CD4-positive, alpha-beta memory T cell (primary cell): ENCODE measurements at places on chromosomes 6 and 20. TPM values are rescaled to one million over a fixed set of nuclear protein-coding genes. Genes with fewer than 3 reads are reported as not detected.

Gene OOEP
- total RNA-seq, result not detected

DNA sequence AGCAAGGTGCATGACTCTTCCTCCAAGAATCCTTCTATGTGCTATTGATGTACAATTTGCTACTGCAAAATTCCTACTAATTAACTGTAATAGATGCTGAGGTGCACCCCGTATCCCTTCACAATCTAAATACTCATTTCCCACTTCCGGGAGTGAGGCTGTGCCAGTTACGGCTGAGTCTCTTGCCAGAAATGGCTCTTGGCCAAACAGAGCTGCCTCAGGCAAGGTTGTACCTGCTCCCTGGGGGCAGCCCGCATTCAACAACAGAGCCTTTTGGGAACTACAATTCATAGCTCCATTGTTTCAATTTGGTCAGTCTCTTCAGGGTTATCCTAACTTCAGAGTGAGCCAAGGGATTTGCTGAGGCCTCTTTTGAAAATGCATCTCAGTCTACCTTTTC is 789.8 kb upstream of the MAP3K7 start:
- DNase-seq, result no peak

DNA sequence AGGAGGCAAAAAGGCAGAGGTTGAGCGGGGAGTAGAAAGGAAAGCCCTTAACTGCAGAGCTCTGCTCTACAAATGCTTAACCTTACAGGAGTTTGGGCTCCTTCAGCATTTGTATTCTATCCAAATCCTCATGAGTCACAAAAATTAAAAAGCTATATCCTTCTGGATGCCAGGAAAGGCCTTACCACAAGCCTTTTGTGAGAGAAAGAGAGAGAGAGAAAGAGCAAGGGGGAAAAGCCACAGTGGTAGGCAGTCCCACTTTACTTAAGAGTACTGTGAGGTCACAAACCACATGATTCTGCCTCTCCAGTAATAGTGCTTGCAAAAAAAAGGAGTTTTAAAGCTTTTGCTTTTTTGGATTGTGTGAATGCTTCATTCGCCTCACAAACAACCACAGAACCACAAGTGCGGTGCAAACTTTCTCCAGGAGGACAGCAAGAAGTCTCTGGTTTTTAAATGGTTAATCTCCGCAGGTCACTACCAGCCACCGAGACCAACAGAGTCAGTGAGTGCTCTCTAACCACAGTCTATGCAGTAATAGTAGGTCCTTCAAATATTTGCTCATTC is at the start of gene RUNX2:
TSS of gene RUNX2 (plus strand) at position 375 of the 567 bp plus-strand sequence. CDS start 397 bp downstream, outside the sequence.
- no peak for DNase-seq

GRCh38 chr6:123641497-123641896 is 4.7 kb upstream of the TRDN start:
- no peak for DNase-seq

DNA sequence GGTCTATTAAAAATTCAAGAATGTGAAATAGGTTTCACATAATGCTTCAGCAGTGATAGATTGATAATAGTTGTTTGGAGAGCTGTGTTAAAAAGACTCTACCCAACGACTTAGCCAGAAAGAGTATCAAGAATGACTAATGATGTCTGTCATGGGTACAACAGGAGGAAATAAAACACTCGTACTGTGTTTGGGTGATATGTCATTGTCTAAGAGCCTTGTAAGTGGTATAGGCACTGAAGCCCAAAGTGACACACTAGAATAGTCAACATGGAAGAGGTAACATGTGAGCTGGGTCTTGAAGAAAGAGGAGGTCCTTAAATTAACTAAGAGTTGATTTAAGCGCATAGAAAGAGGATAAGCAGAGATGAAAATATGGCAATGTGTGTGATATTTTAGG is 471.8 kb upstream of the MAN1A1 start:
- DNase-seq, result no peak
